ENCODE measurements at places on chromosomes 6 and 20. TPM values are rescaled to one million over a fixed set of nuclear protein-coding genes. Genes with fewer than 3 reads are reported as not detected.

The BMP7 gene
- total RNA-seq: not detected

The ACSS1 gene
- total RNA-seq: 23.3 TPM

The PTP4A1 gene
- total RNA-seq: 43.3 TPM

The TTPAL gene
- total RNA-seq: 15.5 TPM

The DEFB132 gene
- not detected for total RNA-seq

The MYCT1 gene
- total RNA-seq: not detected

The EEF1A2 gene
- total RNA-seq: 10.9 TPM

The RTEL1 gene
- total RNA-seq: 51.8 TPM

- ATAC-seq: no peak
These were observed 278.6 kb downstream of the TBC1D7 start for GRCh38 chr6:13049666-13050254.

- ATAC-seq: no peak
These were observed 99.2 kb downstream of the OR2B2 start for GRCh38 chr6:27812805-27813492.

GRCh38 chr6:99521633-99522151 lies 6.5 kb upstream of the USP45 start:
- ATAC-seq: peak; percentile 13

DNA sequence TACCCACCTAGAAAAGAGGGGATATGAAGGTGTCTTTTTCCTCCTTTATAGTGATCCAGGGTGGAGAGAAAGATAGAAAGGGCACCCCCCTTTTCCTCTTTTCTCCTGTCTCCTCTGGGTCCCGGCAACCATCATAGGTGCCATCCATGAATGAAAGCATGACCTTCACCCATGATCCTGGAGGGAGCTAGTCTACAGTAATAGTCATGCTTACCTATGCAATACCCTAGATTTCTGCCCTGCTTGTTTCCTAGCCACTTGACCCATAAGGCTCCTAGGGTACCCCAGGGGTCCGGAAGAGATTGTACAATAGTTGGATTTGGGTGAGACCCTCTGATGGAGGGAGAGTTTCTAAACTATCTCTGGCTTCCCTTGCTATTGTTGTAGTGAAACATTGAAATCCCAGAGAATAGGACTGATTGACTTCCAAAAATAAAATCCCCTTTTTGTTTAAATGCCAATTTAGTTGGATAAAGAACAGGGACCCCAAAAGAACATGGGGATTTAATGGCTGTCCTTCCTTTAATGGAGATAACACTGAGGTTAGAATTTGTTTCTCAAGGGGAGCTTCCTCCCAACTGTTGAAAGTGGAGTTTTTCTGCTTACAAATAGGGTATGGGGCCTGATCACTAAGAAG lies 366.8 kb upstream of the KHDRBS2 start:
- no peak for ATAC-seq

DNA sequence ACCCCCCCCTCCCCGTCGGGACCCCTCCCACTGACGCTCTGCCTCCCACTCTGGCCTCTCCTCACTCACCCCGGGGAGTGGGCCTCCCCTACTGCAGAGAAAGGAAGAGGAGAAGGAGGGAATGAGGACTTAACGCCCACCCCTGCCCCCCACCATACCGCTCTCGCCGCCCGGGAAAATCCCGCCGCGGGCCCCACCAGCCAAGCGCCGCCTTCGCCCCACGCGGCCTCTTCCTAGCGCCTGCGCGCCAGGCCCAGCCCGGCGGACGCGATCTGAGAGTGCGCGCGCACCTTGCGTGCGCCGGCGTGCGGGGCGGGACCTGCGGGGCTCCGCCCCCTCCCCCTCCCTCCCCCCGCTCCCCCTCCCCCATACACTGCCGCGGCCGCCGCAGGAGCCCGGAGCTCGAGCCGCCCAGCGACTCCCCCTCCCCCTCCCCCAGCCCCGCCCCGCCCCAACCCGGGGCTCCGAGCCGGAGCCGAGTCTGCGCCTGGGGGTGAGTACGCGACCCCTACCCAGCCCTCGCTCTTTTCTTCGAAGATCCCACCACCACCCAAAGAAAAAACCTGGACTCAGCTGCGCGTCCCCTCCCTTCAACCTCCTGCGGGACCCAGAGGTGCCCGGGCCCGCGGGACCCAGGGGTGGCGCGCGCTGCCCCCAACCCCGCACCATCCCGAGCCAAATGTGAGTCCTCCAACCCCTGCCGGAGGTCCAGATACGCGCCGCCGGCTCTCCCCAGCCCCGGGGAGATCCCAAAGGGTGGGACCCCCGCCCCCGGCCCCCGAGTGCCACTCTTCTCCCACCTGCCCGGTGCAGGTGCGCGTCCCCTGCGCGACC lies at the start of the genes MRPL14 and TMEM63B:
Gene MRPL14, minus strand, starts transcription at position 267 of the 834 bp plus-strand sequence. CDS start 10,841 bp downstream, outside the sequence.
Gene TMEM63B, plus strand, starts transcription at position 369 of the 834 bp plus-strand sequence. CDS start 7,031 bp downstream, outside the sequence.
- ATAC-seq: peak; percentile 78

DNA sequence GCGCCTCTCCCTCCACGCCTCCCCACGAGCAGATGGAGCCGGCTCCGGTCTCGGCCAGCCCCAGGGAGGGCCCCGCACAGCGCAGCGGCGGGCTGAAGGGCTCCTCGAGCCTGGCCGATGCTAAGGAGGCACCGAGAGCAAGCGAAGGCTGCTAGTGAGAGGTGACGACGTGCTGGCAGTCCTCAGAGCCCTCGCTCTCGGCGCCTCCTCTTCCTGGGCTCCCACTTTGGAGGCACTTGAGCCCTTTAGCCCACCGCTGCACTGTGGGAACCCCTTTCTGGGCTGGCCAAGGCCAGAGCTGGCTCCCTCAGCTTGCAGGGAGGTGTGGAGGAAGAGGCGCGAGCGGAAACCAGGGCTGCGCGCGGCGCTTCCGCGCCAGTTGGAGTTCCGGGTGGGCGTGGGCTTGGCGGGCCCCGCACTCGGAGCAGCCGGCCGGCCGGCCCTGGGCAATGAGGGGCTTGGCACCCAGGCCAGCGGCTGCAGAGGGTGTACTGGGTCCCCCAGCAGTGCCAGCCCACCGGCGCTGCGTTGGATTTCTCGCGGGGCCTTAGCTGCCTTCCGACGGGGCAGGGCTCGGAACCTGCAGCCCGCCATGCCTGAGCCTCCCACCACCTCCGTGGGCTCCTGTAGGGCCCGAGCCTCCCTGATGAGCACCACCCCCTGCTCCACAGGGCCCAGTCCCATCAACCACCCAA lies 2.5 kb upstream of the TMEM14C start:
- peak; percentile 33 for ATAC-seq

DNA sequence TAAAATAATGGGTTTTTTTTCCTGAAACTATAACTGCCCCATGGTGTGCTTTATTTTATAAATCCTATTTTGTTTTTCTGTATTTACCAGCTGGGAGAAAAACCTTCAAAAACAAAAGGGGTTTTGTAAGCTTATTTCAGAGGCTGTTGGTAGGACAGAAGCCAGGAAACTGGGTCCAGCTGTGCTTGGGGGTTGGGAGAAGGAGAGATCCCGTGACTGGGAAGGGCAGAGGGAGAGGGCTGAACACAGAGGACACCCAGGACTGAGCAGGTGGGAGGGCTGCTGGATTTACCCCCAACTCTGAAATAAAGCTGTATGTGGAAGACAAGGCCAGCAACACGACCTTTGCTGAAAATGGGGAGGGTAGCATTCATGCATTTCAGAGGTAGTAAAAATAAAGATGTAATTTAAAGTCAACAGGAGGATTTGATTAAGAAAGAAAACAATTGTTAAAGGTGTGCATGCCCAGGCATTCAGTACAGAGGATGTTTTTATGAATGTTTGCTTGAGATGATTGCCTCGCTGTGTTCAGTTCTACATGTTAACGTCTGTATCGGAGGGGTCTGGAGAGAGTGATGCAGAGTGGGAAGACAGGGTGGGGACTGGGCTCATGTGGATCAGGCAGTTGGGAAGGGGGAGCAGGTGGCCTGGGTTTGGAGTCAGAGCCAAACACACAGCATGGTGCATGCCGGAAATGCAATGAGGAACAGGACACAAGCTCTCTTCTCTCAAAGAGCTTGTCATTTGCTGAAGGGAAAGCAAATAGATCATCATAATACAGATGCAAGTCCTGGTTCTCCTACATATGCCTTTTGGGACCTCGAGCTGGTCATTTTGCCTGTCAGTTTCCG lies 21.4 kb downstream of the ARFGEF3 start:
- no peak for ATAC-seq

DNA sequence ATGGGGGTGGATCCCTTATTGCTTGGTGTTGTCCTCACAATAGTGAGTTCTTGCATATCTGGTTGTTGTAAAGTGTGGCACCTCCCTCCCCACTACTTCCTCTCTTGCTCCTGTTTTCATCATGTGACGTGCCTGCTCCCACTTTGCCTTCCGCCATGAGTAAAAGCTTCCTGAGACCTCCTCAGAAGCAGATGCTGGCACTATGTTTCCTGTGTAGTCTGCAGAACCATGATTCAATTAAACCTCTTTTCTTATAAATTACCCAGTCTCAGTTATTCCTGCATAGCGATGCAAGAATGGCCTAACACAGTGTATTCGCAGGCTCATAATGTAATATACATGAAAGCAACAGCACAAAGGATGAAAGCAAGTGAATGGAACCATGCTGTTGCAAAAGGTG lies 28.4 kb upstream of the ANKRD60 start:
- ATAC-seq: peak; percentile 59

DNA sequence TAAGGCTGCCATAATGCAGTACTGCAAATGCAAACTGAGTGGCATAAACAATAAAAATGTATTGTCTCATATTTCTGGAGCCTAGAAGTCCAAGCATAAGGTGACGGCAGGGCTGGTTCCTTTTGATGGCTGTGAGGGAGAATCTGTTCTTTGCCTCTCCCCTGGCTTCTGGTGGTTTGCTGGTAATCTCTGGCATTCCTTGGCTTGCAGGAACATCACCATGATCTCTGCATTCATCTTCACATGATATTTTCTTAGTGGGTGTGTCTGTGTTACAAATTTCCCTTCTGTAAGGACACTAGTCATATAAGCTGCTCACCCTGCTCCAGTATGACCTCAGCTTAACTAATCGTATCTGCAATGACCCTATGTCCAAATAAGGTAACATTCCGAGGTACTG lies 1104.2 kb upstream of the CITED2 start:
- ATAC-seq: no peak

GRCh38 chr6:158384671-158385110 lies 72.4 kb downstream of the TULP4 start:
- ATAC-seq: no peak

GRCh38 chr20:35845561-35845960 lies 73.7 kb downstream of the PHF20 start:
- ATAC-seq: no peak

DNA sequence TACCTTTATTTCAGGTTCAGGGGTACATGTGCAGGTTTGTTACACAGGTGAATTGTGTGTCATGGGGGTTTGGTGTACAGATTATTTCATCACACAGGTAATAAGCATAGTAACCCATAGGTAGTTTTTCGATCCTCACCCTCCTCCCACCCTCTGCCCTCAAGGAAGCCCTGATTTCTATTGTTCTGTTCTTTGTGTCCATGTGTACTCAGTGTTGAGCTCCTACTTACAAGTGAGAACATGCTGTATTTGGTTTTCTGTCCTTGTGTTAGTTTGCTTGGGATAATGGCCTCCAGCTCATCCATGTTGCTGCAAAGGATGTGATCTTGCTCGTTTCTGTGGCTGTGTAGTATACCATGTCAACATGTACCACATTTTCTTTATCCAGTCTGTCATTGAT lies 66.0 kb downstream of the STK4 start:
- ATAC-seq: no peak

GRCh38 chr20:58141496-58141895 lies 87.0 kb downstream of the ANKRD60 start:
- no peak for ATAC-seq

GRCh38 chr6:150711584-150712504 lies 112.2 kb downstream of the PLEKHG1 start:
- ATAC-seq: no peak

DNA sequence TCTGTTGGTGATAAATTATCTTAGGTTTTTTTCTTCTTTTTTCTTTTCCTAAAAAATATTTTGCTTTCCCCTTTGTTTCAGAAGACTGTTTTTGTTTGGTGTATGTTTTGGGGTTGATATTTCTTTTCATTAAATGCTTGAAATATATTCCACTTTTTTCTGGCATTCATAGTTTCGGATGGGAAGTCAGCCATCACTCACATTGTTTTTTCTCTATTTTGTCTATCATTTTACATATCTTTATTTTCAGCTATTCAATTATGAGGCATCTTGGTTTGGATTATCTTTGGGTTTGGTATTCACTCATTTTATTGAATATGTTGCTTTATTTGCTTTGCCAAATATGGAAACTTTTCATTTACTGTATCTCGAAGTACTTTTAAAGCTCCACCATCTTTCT lies 600.5 kb upstream of the EYS start:
- ATAC-seq: no peak

DNA sequence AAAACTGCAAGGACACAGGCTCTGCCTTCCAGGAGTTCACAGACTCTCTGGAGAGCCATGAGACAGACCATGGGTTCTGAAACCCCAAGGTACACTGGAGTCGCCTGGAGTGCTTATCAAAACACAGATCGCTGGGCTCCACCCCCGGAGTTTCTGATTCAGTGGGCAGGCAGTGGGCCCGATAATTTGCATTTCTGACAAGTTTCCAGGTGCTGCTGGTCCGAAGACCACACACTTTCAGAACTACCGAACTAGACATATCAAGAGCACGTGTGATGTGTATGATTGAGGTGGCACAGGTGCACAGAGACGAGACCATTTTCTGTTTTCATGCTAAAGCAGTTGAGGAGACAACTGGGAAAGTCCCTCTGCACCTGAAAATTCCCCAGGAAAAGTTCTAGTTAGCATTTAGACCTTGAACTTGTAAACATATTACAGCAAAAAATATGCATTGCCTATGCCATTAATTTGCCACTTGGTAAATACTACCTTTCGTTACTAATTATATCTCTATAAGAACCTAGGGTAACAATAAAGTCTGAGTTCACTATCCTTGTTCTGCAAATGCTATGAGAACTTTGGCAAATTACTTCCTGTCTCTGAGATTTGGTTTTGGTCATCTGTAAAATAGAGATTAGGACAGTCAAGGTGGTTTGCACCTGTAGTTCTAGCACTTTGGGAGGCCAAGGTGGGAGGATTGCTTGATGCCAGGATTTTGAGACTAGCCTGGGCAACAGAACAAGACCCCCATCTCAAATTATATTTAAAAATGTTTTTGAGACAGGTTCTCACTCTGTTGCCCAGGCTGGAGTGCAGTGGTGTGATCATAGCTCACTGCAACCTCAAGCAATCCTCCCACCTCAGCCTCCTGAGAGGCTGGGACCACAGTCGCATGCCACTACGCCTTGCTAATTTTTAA lies 14.3 kb upstream of the PIM1 start:
- ATAC-seq: peak; percentile 94

DNA sequence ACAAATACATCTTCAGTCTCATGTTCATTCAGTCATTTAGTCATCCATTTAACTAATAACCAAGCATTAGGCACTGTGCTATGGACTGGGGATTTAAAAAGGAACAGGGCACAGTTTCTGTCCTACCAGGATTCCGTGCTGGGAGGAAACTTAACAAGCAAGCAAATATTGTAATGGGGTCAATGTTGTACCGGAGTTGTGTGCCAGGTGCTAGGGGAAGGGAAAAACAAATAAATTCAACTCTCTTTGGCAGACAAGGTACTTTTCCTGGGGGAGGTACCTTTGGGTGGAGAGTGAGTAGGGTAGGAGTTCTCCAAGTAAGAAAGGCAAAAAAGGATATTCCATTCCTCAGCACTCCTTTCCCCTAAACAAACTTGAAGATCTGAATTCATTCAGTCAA lies 90.3 kb downstream of the OLIG3 start:
- ATAC-seq: no peak

- peak; percentile 9 for ATAC-seq
These were observed 39.2 kb downstream of the PREX1 start for GRCh38 chr20:48788486-48789072.

All from activated T-helper 17 cell treated with anti-CD3 and anti-CD28 coated beads, Interleukin-2, amount 50 U/mL, for 72 hours (primary cell).